ENCODE measurements at places on chromosomes 11 and 22.

DNA sequence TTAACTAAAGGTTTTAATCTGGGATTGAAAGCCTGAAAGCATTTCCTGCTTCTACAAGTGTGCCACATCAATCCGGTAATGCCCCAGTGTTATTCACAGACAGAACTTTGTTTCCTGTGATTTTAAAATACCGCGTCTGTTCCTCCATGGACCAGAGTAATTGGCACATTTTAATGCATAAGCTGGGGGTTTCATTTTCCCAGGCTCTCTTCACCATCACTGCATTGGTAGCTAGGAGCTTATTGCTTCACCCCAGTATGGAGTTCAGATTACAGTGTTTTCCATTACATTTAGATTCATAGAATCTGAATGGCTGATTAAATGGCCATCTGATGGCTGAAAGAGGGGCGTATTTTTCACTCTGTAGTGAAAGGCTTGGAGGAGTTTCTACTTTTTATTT is 25.7 kb upstream of the CRTAM start:
- DNase-seq, result no peak

- DNase-seq, result no peak
These were observed 49.3 kb downstream of the AHNAK start for GRCh38 chr11:62497132-62497801.

DNA sequence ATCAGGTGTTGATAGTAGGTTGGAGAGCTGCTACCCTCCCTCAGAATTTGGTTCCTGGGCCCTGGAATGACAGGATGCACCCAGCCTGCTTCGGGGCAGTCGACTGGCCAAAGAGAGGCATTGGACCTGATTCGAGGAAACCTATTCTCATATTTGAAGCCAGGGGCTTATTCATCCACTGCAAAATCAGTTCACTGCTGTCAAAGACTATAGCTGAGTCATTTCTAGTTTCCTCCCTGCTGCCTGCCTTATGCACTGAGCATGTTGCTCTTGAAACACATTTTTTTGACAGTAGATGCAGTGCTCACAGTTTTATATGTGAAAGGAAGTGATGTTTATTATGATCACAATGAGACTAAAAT is 565.4 kb downstream of the ETS1 start:
- no peak for DNase-seq

GRCh38 chr22:22520667-22521602 is 865 bp upstream of the ZNF280A start:
- no peak for DNase-seq

GRCh38 chr11:61922539-61922938 is 5.2 kb upstream of the RAB3IL1 start:
- DNase-seq, result no peak

- DNase-seq, result peak; percentile 55
These were observed 2.8 kb downstream of the PDGFB start for GRCh38 chr22:39241794-39242594.

DNA sequence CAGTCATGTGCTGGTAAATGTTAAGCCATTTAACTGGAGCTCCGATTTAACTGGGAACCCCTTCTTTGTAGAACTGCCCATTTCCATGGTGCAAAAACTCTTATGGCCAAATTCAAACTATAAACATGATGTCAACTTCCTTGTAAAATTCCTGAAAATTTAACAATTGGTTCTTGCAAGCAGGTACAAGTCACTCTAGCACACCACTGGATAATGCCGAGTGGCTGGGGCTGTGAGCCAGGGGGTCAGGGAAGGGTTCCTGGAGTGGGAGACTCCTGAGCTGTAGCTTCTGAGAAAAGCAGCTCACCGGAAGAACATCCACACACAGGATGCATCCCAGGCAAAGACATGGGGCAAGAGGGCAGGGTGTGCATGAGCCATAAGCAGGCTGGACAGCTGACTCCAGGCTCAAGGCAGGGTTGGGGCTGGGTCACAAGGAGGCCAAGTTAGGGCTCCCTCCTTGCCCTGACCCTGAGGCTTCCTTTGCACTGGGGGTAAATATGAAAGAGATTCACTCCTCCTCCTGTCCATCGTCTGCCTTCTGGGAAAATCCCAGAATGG is 18.2 kb downstream of the P2RY2 start:
- DNase-seq, result no peak

DNA sequence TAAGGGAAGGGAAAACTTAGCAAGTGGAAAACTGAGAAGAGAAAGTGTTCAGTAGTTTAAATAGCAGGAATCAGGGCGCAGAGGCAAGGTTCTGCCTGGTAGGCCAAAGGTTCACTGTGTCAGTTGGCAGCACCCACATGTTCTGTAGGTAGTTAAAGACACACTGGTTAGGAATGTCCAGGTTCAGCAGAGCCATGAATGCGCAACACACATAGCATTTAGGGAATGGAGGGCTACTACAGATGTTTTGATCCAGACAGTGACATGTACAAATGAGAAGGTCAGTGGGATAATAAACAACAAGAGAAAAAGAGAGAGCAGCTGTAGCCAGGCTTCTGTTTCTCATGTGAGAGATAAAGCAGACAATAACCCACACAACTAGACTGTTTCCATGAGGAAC is 56.2 kb upstream of the ARHGAP42 start:
- DNase-seq, result no peak

GRCh38 chr11:103594283-103594682 is 442.2 kb upstream of the DDI1 start:
- no peak for DNase-seq

GRCh38 chr11:45512471-45513148 is 152.8 kb downstream of the CHST1 start:
- DNase-seq, result no peak

DNA sequence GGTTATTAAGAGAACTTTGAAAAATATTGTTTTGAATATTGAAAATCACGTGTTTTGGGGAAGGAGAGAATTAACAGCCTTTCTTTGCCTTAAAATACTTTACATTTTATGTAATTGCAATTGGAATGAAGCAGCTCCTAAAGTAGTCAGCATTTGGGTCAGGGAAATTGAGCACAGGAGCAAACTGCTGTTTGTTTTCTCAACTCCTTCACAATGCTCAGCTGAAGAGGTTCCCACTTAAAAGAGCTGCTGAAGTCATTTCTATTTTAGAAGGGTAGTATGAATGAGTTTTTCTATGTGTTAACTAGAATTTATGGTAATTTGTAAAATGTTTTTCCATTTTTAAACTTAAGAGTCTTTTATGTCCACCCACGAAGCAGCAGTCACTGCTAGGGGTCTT is 8.1 kb upstream of the UCP2 start:
- DNase-seq, result no peak

DNA sequence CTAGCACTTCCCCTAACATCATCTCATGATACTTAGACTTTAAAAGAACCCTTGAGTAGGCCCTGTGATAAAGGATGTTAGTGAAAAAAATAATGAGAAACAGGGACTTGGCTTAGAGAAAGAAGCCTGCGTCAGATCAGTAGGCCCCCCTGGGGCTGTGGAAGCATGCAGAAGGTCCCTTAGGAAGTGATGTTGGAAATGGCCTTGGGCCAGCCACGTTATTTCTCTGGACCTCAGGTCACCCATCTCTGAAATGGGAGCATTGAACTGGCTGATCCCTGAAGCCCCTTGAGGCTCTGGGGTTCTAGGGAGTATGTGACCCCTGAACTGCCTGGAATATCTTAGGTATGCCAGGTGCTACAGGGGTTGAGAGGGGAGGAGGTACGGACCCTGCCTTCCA is 40.2 kb downstream of the MCM5 start:
- DNase-seq, result no peak

- no peak for DNase-seq
These were observed at the start of gene TIMP3 for GRCh38 chr22:32801537-32802236. Gene TIMP3, plus strand, starts transcription at chr22:32801705. Its CDS starts 297 bp downstream, at chr22:32802002.

- no peak for DNase-seq
These were observed 55.5 kb upstream of the CD5 start for GRCh38 chr11:61046833-61047232.

GRCh38 chr11:76690736-76691135 is 20.2 kb upstream of the LRRC32 start:
- no peak for DNase-seq

GRCh38 chr11:111177037-111177871 is 68.3 kb upstream of the POU2AF2 start:
- no peak for DNase-seq

DNA sequence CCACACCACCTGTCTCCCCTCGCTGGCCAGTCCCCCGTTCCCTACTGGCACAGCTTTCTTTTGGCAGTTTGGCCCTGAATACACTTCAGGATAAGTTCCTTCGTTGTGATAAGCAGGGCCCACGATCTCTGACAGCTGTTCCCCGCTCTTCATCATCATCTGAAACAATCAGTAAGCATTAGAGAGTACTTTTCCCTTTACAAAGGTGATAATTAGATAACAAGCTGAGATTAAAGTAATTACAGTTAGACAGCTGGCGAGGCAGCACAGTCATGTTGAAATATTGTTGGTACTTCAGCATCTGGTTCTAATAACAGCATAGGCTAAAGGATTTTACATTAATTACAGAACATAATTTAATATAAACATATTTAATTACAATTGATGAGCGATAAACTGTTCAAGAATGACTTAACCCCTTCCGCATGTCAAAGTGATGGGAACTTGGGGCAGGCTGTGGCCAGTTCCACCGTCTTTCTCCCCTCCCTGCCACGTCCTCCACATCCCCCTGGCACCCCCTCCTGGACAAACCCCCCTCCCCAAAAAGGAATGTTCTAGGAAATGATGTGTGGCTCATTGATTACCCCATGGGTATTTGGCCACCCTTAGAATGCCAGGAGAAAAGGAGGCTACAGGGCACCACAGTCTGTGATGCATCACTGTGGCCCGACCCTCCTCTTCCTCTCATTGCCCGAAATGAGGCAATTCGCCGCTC is 134.9 kb downstream of the RCN1 start:
- no peak for DNase-seq

DNA sequence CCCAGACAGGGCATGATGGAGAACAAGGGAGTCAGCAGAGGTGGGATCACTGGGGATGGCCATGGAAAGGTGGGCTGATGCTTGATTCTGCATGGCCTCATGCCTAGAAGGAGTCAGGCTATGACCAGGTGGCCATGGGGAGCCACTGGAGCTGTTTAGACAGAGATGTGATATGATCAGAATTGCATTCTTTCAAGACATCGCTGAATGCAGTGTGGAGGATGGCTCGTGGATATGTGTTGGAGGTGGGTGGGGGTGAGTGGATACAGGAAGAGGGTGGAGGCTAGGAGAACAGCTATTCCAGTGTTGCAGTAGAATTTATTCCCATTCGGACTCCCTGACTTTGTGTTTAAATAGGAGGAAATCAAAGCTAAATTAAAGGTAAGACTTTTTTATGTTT is 841.1 kb downstream of the NTM start:
- no peak for DNase-seq

- DNase-seq, result no peak
These were observed 145.5 kb upstream of the BLID start for GRCh38 chr11:122261546-122261945.

GRCh38 chr22:18929459-18929858 is 6.6 kb downstream of the PRODH start:
- no peak for DNase-seq

- DNase-seq, result no peak
These were observed 45.3 kb downstream of the SGSM3 start for GRCh38 chr22:40415531-40416266.

DNA sequence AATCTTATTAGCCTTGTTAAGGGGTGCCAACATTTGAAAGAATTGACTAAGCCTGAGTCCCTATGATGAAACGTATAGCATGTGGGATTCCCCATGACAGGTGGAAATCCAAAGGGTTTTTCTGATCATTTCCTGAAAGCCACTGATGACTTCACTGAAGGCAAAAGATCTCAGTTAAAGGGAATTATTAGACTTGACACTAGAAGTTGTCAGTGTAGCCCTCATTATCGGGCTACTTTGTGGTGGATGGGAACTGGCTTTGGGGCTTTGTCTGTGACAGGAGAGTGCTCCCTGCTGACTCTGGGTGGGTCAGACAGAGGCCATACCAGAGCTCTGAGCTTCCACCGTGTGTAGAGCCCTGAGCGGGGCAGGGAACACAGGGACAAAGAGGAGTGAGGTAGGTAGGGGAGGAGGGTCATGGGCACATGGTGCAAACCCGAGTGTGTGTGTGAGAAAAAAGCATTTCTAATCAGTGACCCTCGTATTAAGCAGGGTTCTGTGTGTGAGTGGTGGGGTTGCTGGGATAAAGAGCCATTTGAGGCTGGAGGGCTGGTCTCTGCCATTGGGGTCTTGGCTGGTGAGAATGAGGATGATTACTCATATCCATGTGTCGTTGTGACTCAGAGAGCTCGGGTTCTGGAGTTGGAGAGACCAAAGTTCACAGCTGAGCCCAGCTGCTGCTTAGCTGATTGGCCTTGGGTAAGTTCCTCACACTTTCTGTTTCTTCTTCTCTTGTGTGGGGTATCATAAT is 101.1 kb downstream of the GRIK4 start:
- no peak for DNase-seq

GRCh38 chr11:10866893-10867331 is 9.1 kb upstream of the ZBED5 start:
- DNase-seq, result no peak

DNA sequence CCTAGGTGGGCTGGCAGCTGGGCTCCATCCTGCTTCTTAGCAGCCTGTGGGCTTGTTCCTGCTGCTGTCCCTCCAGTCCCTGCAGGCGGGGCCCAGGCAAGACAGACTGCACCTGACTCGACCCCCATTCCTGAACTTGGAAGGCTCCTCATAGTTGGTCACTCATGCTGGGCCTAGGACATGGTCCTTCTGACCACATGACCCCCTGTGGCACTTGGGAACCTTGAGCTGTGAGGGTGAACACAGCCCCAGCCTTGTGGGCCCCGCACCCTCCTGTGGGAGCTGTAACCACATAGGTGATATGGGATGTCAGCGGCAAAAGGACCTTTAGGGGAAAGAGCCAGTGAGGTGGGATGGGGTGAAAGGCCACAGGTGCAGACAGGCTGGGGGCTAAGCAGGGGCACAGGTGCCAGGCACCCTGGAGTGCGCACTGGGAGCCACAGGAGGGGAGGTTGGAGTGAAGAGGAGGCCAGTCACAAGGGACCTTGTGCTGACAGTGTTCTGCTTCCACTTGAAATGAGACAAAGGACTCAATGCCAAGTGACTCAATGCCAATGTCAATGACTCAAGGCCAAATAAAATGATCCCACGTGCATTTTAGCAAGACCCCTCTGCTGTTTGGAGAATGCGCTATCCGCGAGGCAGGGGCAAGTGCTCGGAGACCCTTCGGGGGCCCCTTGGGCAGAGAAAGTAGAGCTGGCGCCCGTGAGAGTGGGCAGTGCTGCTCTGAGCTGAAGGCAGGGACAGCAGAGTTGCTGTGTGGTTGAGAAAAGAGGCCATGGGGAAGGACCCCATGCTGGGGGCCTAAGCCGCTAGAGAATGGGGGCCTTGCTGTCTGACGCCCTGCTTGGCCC is 90.7 kb downstream of the MORC2 start:
- DNase-seq, result no peak

GRCh38 chr11:20601221-20601914 is 2.0 kb downstream of the SLC6A5 start:
- DNase-seq, result no peak

DNA sequence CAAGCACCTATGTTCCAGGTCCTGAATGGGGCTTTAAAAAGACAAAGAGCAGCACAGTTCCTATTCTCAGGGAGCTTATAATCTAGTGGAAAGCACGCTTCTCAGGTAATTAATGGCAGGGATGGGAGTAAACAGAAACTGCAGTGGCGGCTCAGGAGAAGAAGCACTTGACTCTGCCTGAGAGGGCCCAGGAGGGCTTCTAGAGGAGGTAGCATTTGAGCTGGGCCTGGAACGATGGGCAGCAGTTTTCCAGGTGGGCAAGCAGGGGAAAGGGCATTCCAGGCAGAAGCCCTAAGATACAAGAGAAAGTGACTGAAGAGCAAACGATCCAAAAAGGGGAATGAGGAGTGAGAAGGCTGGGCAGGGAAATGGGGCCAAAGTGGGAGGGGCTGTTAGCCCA is 37.1 kb upstream of the CHST1 start:
- no peak for DNase-seq

- no peak for DNase-seq
These were observed 380.7 kb downstream of the MN1 start for GRCh38 chr22:27420817-27421361.

Data from stimulated activated CD4-positive, alpha-beta T cell treated with anti-CD3 and anti-CD28 coated beads, TNF-alpha, amount 100 ng/mL, for 4 hours (primary cell).